WTC11 (cell line): ENCODE measurements at places on chromosomes 3 and 15. TPM values are rescaled to one million over a fixed set of nuclear protein-coding genes. Genes with fewer than 3 reads are reported as not detected.

DNA sequence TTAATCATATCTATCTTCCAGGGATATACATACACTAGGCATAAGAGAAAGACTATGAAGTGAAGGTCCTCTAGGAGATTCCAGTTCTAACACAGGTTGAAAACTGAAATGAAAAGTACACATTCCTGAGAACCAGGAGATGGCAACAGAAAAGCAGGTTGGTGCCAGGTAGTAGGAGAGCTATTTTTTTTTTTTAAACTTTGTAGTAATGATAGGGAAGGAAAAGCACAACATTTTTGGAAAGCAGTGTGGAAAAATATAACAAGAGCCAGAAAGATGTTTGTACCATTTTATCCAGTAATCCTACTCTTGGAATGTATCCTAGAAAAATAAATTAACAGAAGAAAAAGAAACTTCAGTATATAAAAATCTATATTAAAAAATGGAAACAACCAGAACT is 189.9 kb downstream of the DTWD1 start:
- no peaks in the 10 kb centered on the region for H3K36me3 ChIP-seq
- H3K27me3 ChIP-seq, result no peaks in the 10 kb centered on the region
- no peak overlapping the region for H3K27ac ChIP-seq
- DNase-seq, result no peak
- H3K4me3 ChIP-seq, result no peak overlapping the region
- no peaks in the 10 kb centered on the region for H3K4me1 ChIP-seq

Gene TM6SF1
- 0.48 to 0.79 TPM (median 0.60 TPM) in 3 replicates for total RNA-seq

Gene PLOD2
- total RNA-seq, result 36.6 to 40.7 TPM (median 39.3 TPM) in 3 replicates

- peak overlapping the region; percentile 83; the same call in 1 of the 2 replicates for H3K27ac ChIP-seq
- no peak for DNase-seq
- H3K36me3 ChIP-seq, result no peaks in the 10 kb centered on the region
- no peak overlapping the region for H3K4me3 ChIP-seq
These were observed 4.5 kb downstream of the INKA1 start for GRCh38 chr3:49807431-49808114.

Gene CAMP
- not detected in 3 replicates for total RNA-seq

Gene TTLL13
- 0.18 to 0.76 TPM (median 0.48 TPM) in 3 replicates for total RNA-seq

GRCh38 chr3:34011171-34012101 is 213.0 kb downstream of the PDCD6IP start:
- H3K36me3 ChIP-seq, result no peaks in the 10 kb centered on the region
- no peak for DNase-seq
- no peak overlapping the region for H3K27ac ChIP-seq

DNA sequence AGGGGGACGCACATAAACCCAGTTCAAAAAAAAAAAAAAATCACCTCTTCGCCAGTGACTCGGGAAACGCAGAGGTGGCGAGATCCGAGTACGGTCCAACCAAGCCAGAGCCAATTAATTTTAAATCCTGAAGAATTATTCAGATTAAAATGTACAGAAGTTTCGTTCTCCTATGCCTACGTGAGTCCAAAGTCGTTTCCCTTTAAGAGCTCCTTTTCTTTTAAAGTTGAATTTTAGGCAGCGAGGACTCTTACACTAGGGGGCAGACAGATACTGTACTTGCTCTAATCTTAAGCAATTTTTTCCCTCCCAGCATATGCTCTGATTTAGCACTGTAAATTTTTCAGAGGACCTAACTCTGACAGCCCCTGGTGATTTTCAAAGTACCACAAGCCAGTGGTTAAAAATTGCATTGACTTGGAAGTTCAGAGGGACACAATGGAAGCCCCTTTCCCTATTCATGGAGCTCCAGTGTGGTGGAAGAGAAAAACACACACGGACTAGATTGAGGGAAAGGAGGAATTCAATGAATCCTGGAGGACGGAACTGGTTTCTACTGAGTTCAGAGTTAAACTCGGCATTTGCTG is 3.3 kb upstream of the NR2F2 start:
- peaks cover 67% of the 10 kb centered on the region for H3K4me1 ChIP-seq
- H3K4me3 ChIP-seq, result peak overlapping the region; percentile 81
- no peak for DNase-seq
- H3K36me3 ChIP-seq, result no peaks in the 10 kb centered on the region

Gene HAUS2
- total RNA-seq, result 17.9 to 23.2 TPM (median 20.0 TPM) in 3 replicates

Gene LRRC31
- total RNA-seq, result not detected in 3 replicates

DNA sequence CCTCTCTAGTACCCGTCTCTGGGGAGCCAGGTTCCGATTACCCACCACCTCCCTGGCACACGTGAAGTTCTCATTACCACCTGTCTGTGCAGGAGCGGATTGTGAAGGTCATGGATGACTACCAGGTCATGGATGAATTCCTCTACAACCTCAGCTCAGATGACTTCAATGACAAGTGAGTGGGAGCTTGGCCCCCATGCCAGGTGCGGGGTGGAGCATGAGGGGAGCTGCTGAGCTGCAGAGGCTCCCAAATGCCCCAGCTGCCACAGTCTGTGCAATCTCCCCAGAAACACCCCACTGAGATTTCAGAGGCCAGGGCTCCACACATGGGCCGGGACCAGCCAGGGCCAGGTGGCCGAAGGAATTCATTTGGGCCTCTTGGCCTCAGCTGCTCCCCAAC is 34.3 kb downstream of the DNAH1 start:
- DNase-seq, result no peak
- no peak overlapping the region for H3K4me3 ChIP-seq
- H3K4me1 ChIP-seq, result no peaks in the 10 kb centered on the region

GRCh38 chr3:25888892-25889524 is 99.1 kb downstream of the OXSM start:
- H3K27me3 ChIP-seq, result no peaks in the 10 kb centered on the region
- H3K4me1 ChIP-seq, result peaks cover 19% of the 10 kb centered on the region
- no peak overlapping the region; the same call in 1 of the 2 replicates for H3K27ac ChIP-seq
- no peaks in the 10 kb centered on the region for H3K36me3 ChIP-seq
